ENCODE measurements at places on chromosomes 3 and 15.

GRCh38 chr15:52236013-52236412 lies 44.8 kb upstream of the GNB5 start:
- DNase-seq: no peak

DNA sequence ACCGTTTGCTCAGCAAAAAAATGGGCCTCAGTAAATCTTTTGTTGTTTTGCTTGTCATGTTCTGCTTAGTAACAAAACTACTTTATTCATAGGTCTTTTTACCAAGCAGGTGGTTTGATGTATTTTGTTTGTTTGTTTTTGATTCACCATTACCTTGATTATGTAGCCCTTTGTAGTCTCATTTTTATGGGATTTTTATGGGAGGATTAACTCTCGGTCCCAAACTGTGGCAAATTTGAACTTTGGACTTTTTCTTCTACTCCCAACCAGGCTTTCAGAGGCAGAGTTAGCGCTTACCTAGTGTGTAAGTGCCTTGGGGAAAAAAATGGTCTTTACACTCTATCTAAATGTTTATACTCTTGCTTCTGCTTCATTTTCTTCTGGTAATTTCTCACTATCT lies 276.7 kb upstream of the POU1F1 start:
- DNase-seq: no peak

GRCh38 chr15:43370975-43371974 lies at the start of the genes TUBGCP4 and ZSCAN29:
Gene TUBGCP4 (plus strand): TSS chr15:43371101. CDS start chr15:43371355, 254 bp downstream.
Gene ZSCAN29 (minus strand): TSS chr15:43371043. CDS start chr15:43369913, 1,130 bp downstream.
- DNase-seq: peak; percentile 86

GRCh38 chr15:33492434-33493052 lies 181.8 kb downstream of the RYR3 start:
- DNase-seq: no peak

GRCh38 chr3:100912571-100912970 lies 80.7 kb downstream of the ABI3BP start:
- no peak for DNase-seq

GRCh38 chr3:125146626-125147490 lies 65.7 kb downstream of the SLC12A8 start:
- DNase-seq: no peak

- DNase-seq: no peak
Observed at GRCh38 chr3:147049821-147050220, 356.5 kb downstream of the ZIC4 start.

- no peak for DNase-seq
Observed at GRCh38 chr15:83092309-83092976, 15.0 kb upstream of the TM6SF1 start.

DNA sequence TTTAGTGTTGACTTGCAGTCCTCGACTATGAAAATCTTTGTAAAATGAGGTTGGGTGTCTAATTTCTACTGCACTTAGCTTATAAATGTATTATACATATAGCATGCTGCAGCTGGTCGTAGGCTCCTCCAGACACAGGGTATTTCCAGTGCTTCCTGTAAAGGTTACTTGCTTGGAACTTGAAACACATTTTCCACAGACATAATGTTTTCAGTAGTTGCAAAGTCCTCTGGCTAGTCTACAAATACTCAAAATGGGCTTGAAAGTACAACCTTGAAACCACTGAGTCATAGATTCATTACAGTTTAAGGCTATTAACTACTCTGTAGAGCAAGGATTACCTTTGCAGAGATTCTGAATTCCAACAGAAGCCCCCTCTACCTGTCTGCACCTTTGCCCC lies 464.1 kb downstream of the RAP2B start:
- DNase-seq: no peak

DNA sequence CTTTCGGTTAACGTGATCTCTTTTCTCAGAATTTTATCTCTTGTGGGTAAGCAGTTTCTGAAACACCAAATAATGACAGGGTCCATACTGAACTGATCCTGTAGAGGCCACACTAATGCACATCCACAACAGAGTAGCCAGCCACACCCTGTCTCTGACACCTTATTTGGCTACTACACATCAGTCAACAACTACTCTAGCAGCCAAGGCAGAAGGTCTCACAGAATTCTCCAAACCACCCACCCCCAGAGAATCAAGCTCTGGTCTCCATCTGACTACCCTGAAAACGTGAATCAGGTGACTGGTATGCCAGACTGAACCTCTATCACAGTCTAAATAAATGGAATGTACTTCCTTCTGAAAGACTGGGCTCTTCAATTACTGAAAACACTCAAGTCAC lies 38.0 kb downstream of the EDC3 start:
- DNase-seq: no peak

DNA sequence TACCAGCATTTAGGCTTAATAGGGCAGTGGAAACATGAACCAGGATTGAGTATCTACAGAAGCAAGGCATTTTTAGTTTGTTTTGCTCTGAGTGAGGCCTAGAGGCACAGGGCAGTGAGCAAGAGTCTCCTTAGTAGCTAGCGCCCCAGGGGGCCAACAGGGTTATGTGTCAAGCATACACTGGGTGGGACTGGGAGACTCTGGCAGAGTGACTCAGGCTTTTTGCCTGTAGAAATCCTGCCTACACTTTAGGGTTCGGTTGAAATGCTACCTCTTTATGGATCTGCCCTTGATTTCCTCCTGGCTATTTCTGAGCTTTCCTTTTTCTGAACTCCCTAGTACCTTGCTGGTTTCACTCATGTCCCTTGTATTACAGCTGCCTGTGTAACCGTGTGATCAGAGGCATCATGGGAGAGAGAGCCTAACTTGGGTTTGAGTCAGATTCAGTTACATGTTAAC lies 72.2 kb downstream of the TOP2B start:
- no peak for DNase-seq

- DNase-seq: no peak
Observed at GRCh38 chr15:60539016-60539415, 60.1 kb upstream of the ICE2 start.

DNA sequence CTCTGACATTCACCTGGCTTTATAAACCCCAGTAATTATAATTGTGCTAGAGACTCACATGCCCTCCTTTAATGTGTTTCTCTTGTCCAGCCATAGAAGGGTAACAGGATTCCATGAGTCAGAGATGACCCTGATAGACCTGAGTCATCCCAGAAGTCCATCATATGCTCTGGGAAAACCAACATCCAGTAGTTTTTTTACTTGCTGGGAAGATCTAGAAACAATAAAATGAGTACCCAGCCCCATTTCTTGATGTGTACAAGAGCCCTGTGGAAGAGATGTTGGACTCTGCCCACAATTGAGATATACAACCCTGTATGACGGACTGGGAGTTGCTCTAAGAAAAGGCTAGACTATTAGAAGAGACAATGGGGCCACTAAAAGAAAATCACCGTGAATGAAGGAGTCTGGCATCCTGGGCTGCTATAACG lies 22.4 kb upstream of the THUMPD3 start:
- DNase-seq: no peak

- DNase-seq: no peak
Observed at GRCh38 chr15:41285285-41285684, 47.1 kb downstream of the OIP5 start.

DNA sequence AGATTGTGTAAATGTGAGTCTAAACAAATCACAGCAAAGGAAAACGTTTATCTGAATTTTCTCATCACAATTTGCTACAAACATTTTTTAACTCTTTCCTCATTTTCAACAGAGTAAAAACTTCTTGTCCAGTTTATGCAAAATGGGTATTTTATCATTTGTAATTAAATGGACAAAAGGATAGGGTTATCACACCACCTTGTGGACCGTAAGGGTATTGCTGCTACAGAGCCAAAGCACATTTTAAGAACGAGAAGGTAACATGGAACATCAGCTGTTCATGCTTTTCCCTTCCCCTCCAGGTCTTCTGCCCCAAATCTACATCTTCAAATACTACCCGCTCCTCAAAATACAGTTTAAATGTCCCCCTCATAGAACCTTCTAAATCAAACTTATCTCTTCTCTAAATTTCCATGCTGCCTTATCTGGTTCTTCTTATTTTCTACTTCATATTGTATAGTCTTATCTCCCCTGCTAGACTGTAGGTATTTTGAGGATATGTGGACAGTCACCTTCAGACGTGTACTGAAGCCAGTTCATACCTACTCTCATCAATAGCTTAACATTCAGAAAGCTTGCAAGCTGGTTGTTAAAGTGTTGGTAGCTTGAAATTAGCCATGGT lies 12.8 kb upstream of the SETMAR start:
- no peak for DNase-seq

DNA sequence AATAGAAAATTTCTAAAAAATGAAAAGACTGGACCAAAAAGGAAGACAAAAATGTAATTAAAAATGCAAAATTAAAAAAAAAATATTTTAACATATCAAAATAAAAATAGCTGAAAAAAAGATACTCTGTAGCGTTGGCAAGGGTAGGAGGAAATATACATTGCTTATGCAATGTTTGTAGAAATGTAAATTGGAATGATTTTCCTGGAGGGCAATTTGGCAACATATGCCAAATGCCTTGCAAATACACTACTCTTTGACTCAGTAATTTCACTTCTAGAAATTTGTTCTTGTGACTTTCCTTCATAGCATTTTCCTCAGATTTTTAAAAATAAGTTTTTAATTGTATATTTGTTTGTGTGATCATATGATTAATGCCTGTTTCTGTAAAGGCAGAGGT lies 296.6 kb downstream of the ZNF621 start:
- DNase-seq: no peak

GRCh38 chr3:150543531-150543930 lies 2.8 kb downstream of the SERP1 start:
- no peak for DNase-seq

DNA sequence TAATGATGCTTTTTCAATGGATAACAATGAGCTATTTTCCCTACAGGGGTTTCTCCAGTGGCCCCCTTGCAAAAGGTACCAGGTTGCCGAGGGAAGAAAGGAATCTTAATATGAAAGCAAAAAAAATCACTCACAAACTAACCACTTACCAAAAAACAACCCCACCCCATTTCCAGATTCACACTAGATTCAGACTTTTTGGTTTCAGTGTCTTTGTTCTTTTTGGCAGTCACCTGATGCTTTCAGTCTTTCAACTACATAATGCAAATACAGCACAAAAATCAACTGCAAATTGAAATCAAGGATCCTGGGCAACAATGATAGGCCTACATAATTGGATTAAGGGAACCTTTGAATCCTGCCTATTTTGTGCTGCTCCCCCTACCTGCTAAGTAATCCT lies 71.1 kb upstream of the RAP2B start:
- no peak for DNase-seq

DNA sequence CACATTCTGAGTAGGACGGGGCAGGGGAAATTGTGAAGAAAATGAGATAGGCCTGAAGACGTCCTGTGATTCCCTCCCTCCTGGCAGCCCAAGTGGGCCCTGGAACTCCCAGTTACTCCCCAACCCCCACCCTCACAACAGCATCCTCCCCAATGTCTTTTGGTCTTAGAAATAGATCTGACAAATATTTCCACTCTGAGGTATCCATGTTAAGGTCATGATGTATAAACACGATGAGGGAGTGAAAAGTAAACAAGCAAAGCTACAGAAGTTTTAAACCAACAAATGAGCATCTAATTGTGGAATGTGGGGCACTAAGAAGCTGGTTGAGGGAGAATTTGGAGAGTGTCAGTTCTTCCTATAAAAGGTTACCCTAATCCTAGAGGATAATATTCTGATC lies 103.7 kb upstream of the AADACL2 start:
- DNase-seq: no peak

GRCh38 chr15:39585871-39586301 lies 5.0 kb downstream of the THBS1 start:
- DNase-seq: no peak

DNA sequence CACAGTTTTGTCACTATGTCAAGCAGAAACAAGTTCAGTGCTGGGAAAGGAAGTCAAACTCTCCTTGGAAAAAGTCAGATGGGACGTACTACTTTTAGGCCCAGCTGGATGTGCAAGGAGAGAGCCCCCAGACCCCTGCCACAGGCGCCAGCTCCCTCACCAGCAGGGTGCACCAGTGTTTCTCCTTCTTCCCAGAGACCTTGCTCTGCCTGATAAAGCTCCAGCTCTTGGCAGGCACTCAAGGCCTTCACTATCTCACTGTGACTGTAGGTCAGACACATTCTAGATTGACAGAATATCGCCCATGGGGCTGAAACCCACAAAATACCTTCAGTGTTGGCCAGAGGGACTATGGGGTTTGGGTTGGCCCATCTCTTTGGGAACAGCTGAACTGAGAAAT lies 54.8 kb upstream of the CHRNB4 start:
- DNase-seq: no peak

- no peak for DNase-seq
Observed at GRCh38 chr15:92121047-92121446, 267.5 kb downstream of the SLCO3A1 start.

GRCh38 chr15:55993804-55994560 lies 570 bp upstream of the NEDD4 start:
- no peak for DNase-seq

Data from CD8-positive, alpha-beta T cell (primary cell).